Activated T-cell treated with anti-CD3 and anti-CD28 coated beads for 24 hours (primary cell): ENCODE measurements at places on chromosomes 13 and 19.

GRCh38 chr19:48896191-48896720, 2.3 kb downstream of the TULP2 start:
- DNase-seq: no peak

- DNase-seq: no peak
Measured at GRCh38 chr19:40831502-40832430, 18.5 kb downstream of the CYP2A6 start.

GRCh38 chr13:52411629-52412028, 5.7 kb upstream of the THSD1 start:
- no peak for DNase-seq

DNA sequence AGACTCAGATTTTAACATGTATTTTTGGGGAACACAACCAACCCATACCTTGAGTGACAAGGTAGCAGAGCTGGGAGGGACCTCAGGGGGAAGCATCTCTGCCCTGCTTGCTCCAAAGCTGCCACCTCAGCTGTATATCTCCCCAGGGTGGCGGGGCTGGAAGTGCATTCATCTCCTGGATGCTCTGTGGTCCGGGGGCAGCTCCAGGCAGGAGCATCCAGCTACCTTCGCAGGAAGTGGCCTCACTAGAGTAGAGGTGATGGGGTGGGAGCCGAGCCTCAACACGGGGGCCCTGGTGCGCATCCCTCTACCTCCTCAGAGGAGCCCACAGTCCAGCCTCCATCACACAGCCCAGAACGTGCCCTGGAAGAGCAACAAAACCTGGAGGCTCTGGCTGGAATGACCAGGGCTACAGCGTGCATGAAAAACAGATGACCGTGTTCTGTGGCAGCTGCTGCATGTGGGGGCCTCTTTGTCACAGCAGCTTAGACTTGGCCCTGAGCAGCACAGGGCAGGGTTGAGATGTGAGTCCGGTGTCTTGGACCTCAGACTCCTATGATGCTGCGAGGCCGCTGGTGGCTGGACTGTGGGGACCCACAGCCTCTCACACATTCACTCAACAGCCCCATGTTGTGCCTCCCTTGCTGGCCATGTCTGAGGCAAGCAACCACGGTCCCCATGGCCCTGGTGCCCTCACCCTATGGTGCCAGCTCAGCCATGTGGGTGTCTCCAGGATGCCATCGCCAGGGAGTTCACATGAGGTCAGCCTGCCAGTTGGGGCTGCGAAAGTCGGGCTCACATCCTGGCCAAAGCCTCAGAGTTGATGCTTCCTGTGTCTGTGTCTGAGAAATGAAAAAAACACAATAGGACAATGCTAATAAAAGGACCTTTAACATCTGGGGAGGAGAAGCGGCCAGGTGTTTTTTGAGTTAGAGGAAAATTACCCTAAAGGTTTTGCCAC, 17.1 kb upstream of the GAS6 start:
- DNase-seq: no peak

- DNase-seq: no peak
Measured at GRCh38 chr19:24046550-24046949, 40.4 kb upstream of the ZNF254 start.

DNA sequence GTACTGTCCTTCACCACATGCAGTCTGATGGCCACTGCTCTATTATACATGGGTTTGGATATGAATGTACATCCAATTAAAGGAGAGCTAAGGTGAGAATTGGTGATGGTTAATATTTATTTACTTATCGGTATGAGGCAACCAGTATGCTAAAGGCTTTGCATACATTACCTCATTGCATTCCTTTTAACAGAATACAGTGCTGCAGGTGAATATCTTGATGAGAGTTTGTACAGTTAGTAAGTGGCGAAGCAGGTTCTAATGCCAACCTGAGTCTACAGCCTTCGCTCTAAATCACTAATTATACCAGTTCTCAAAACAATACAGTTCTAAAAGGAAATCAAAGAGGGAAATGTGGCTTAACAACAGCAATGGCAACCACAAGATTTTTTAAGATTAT, 284.1 kb downstream of the ITGBL1 start:
- no peak for DNase-seq

DNA sequence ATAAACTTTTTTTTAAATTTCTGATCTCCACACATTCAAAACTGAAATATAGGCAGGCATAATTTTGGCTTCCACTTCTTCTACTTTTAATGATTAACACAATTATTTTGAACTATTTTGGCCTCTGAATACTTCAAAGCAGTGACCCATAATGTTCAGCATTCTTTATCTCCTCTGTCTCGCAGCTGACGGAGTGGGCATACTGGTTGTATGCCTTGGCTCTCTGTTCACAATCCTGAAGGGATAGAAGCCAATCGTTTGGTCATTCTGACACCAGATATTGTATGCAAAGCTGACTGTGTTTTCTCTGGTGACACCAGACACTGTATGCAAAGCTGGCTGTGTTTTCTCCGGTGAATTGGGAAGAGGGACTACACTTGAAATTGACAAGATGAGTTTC, 833.0 kb downstream of the EFNB2 start:
- DNase-seq: no peak

DNA sequence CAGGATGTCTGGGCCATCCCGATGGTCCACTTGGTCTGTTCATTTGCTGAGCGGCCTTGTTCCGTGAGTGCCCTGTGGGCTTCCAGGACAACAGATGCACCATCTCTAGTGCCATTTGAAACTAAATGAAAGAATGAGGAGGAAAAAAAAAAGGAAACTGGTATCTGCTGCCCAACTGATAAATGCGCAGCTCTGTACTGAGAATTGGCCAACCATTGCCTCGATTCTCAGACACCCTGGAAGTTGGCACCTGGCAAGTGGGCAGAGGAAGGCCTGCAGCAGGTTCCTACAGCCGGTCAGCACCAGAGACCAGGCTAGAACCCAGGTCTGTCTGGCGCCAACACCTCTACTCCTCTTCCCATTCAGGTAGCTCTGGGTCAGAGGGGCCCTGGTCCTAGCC, 18.9 kb downstream of the SLC7A1 start:
- DNase-seq: no peak

DNA sequence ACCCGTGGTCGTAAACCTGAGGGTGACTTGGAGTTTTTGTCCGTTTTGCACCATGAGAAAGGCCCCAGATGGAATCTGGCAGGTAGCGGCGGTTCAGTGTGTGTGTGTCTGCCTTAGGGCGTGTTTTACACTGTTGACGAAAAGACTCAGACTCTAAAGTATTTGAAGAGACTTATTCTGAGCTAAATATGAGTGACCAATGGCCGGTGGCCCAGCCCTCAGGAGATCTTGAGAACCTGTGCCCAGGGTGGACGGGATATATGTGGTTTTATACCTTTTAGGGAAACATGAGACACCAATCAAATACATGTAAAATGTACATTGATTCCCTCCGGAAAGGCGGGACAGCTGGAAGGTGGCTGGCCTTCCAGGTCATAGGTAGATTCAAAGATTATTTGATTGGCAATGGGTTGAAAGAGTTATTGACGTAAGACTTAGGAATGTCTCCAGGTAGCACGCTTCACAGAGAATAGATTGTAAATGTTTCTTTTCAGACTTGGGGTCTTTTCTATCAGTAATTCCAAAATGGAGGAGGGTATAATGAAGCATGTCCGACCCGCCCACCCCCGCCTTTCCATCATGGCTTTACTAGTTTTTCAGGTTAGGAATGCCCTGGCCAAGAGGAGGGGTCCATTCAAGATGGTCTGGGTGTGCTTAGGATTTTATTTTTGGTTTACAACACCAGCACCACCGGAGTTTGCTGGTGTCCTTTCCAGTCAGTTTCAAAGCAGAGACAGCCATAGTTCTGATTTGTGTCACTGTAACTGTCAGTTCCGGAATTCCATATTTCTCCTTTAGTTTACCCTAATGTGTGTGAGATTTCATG, 1.0 kb upstream of the ZNF529 start:
- DNase-seq: no peak

GRCh38 chr13:40664350-40665125, 1.9 kb downstream of the FOXO1 start:
- DNase-seq: peak; percentile 52

- no peak for DNase-seq
Measured at GRCh38 chr19:7301525-7301924, 7.3 kb upstream of the INSR start.

- no peak for DNase-seq
Measured at GRCh38 chr13:94701313-94702180, 10.8 kb downstream of the SOX21 start.

- DNase-seq: no peak
Measured at GRCh38 chr19:28359431-28360414, 853.2 kb downstream of the UQCRFS1 start.

DNA sequence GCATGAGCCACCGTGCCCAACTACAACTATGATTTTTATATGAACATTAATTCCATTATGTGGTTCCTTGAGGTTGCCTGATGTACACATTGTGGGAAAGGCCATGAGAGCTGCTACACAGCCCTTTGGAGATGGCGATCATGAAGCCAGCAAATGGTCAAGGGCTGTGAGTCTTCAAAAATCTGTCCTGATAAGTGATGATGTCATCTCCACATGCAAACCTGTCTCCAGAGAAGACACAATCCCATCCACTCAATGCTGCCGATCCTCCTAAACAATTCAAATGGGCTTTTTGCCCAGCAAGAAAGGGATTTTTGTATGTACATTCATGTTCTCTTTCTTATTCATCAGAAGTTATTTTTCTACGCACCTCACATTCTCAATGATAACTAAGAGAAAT, 17.6 kb downstream of the SIGLEC7 start:
- DNase-seq: no peak

GRCh38 chr19:14516048-14516534, 2.1 kb downstream of the DNAJB1 start:
- DNase-seq: no peak

DNA sequence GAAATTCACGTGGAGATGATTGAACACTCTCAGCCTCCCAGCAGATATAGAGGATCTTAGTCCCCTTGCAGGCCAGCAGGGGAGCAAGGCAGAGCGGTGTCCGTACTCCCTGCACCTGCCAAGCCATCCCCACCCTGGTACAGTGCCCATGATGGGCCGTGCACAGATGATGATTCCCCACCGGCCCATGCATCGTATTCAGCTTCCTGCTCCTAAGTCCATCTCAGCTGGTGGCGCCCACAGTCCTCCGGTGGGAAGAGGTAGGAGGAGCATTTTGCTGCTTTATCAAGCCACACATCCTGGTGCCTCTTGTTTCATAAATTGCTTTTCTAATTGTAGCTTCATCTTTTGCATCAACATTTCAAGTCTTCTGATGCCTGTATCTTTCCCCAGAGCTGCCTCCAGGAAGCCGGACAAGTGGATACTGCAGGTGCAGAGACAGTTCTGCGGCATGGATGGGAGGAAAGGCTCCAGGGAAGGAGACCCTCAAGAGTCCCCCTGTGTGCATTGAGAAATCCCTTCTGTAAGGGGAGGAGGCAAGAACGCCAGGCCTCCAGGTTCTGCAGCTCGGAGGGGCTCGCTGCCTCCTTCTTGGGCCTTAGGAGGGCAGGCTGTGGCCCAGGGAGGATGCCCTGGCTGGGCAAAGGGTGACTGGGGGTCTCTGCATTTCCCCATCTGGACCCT, 55.3 kb downstream of the F2RL3 start:
- DNase-seq: no peak

- DNase-seq: no peak
Measured at GRCh38 chr19:42201489-42202289, 15.8 kb downstream of the DEDD2 start.

DNA sequence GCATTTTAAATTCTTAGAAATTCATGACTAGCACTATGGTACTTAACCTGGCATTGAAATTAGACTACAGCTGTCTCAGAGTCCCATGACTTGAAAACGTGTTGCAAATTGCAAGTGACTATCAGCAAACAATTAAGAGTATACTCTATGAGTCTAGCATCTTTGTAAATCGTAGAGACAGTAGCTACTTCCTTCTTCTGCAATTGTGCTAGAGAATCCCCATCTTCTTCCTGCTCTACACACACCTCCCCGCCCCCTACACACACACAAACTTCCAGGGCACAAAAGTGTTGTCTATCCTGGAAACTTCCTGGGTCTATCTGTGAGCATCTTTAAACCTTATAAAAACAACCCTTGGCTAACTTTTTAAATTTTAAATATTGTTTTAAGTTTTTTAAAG, 35.2 kb upstream of the MIR17HG start:
- DNase-seq: no peak

DNA sequence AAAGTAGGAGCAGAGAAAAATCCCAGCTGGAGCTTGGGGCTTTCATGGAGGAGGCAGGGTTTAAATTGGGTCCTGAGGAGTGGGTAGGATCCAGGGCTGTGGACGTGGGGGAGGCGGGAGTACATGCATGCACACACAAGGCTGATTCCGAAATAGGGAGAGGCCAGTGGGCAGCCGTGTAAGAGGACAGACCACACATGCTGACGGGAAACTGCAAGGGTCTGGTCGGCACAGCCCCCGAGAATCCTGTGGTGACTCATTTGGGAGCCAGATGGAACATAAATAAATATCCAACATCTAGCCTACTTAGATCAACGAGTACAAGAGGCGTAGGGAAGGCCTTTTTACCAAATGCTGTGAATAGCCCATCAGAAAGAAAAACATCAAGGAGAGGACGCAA, 216.3 kb upstream of the ZNF507 start:
- no peak for DNase-seq

DNA sequence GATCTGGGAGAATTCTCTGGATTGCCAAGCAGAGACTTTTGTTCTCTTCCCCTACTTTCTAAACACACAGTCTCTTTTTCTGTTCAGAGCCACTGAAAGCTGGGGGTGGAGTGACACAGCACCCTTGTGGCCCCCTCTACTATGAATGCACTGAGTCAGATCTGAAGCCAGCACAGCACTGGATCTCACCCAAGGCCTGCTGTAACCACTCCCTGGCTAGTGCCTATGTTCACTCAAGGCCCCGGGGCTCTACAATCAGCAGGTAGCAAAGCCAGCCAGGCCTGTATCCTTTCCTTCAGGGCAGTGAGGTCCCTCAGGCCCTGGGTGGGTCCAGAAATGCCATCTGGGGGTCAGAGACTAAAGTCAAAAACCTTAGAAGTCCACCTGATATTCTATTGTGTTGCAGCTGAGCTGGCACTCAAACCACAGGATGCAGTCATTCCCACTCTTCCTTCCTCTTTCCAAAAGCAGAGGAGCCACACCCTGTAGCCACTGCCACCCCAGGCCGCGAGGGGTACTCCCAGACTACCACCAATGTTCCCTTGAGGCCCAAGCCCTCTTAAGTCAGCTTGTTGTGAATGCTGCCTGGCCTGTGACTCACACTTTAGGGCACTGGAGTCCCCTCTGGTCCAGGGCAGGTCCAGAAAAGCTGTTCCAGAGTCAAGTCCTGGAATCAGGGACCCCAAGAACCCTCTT, 110.1 kb upstream of the RXFP2 start:
- DNase-seq: no peak

- DNase-seq: no peak
Measured at GRCh38 chr19:4609878-4610511, 29.3 kb upstream of the TNFAIP8L1 start.

- DNase-seq: peak; percentile 45
Measured at GRCh38 chr19:14091813-14092462, 1.4 kb upstream of the SAMD1 start.
